Occipital lobe (tissue), 3 donors: ENCODE measurements at places on chromosomes 6 and 20. TPM values are rescaled to one million over a fixed set of nuclear protein-coding genes. Genes with fewer than 3 reads are reported as not detected.

The QRSL1 gene
- 19.7 TPM for total RNA-seq

The ZNFX1 gene
- 14.0 TPM for total RNA-seq

The OOEP gene
- total RNA-seq, result not detected

The CD93 gene
- total RNA-seq, result 13.6 TPM

The EYA4 gene
- total RNA-seq, result 0.47 TPM

The CTAGE9 gene
- total RNA-seq, result not detected

The F13A1 gene
- total RNA-seq, result 8.4 TPM

The ADGRF4 gene
- not detected for total RNA-seq

The CRISP2 gene
- not detected for total RNA-seq

The GJA10 gene
- not detected for total RNA-seq

The TDP2 gene
- 29.9 TPM for total RNA-seq

The IL22RA2 gene
- total RNA-seq, result not detected
